SW480 (cell line): ENCODE measurements at places on chromosomes 3 and 15.

DNA sequence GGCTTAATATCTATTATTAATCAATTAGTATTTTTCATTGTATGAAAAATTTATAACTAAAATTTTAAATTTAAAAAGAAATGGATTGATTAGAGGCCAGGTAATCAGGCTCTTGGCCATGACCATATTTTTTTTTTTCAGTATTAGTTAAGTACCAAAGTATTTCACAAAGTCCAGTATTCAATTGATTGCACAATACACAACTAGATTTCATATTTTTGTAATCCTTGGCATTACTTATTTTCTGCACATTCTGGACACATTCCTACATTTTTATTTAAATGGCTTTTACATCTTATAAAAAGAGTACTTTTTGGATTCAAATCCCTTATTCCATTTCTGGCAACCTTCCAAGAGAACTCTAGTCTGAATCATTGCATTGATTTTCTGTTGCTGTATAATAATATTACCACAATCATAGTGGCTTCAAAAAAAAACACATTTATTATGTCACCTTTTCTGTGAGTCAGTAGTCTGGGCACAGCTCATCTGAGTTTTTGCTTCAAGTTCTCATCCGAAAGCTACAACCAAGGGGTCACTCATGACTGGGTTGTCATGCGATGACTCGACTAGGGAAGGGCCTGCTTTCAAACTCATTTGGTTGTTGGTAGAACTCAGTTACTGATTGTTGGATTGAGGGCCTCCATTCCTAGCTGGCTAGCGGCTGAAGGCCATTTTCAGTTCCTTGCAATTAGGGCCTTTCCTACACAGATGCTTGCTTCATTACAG is 90.7 kb downstream of the CNTN6 start:
- DNase-seq: no peak

DNA sequence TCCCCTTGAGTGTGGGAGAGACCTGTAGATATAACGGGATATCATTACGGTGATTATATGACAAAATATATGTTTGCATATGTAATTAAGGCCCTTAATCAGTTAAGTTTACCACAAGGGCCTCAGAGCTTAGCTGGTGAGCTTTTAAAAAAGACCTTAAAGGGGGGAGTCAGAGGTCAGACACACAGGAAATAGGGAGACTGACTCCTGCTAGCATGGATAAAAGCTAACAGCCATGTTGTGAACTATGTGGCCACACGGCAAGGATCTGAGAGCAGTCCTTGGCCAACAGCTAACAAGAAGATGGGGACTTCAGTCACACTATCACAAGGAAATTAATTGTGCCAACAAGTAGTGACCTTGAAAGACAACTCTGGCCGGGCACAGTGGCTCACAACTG is 3.1 kb downstream of the STAG1 start:
- no peak for DNase-seq

- no peak for DNase-seq
Measured at GRCh38 chr3:98734735-98735134, 28.4 kb upstream of the ST3GAL6 start.

GRCh38 chr3:137259701-137260100 is 301.9 kb downstream of the IL20RB start:
- no peak for DNase-seq

GRCh38 chr3:129824926-129825541 is 68.5 kb downstream of the TMCC1 start:
- DNase-seq: peak; percentile 56

- DNase-seq: no peak
Measured at GRCh38 chr3:79367066-79367465, 400.7 kb downstream of the ROBO1 start.

DNA sequence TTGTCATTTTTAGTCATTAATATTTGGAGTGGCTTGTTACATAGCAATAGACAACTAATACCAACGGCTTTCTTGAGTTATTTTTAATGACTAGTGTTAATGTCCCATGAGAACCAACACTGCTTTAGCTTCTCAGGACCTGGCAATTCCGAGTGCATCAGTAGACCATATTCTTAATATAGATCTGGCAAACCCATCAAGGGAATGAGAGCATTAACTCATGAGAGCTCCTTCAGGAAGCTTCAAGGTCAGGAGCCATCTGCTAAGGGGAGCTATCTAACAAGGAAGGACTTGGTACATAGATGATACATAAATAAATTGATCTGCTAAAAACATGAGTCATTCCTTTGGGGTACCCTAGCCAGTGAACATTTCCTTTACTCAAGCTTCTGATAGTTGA is 122.6 kb upstream of the EPHA3 start:
- no peak for DNase-seq

GRCh38 chr15:77525400-77525811 is 104.7 kb downstream of the HMG20A start:
- no peak for DNase-seq

DNA sequence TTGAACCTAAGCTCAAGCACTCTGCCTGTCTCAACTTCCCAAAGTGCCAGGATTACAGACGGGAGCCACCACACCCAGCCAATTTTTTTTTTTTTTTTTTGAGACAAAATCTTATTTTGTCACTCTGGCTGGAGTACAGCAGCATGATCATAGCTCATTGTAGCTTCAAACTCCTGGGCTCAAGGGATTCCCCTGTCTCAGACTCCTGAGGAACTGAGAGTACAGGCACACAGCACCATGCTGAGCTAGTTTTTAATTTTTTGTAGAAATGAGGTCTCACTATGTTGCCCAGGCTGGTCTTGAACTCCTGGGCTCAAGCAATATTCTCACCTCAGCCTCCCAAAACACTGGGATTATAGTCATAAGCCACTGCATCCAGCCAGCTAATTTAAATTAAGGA is 36.8 kb upstream of the SUCLG2 start:
- no peak for DNase-seq

DNA sequence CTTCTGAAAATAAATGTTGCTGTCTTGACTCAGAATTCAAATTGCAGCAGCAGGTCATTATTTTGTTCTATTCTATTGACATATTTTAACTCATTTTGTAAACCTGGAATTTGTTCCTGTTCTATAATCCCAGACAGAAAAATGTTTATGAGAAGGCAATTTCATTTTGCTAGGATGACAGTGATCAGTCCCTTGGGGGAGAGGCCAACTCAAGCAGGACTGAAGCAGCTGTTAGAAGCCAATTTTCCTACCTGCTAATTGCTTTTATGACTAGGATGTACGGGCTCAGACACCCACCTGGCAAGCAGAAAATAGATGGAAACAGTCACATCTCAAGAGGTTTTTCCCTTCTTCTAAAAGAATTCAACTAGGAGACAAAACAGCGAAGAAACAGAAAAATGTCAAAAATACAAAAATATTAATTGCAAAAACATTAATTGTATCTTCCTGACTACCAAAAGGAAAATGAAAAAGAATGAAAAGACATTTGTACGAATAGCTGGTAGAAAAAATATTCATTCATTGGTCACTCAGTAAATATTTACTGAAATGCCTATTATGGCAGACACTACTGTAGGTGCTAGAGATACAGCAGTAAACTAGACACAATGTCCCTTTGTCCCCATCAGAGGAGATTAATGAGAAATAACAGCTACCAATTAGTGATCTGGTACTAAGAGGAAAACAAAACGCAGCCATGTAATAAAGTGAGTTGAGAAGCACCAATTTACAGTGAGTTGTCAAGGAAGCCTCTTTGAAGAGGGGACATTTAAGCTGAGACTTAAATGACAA is 73.5 kb downstream of the PEAK1 start:
- DNase-seq: peak; percentile 8

DNA sequence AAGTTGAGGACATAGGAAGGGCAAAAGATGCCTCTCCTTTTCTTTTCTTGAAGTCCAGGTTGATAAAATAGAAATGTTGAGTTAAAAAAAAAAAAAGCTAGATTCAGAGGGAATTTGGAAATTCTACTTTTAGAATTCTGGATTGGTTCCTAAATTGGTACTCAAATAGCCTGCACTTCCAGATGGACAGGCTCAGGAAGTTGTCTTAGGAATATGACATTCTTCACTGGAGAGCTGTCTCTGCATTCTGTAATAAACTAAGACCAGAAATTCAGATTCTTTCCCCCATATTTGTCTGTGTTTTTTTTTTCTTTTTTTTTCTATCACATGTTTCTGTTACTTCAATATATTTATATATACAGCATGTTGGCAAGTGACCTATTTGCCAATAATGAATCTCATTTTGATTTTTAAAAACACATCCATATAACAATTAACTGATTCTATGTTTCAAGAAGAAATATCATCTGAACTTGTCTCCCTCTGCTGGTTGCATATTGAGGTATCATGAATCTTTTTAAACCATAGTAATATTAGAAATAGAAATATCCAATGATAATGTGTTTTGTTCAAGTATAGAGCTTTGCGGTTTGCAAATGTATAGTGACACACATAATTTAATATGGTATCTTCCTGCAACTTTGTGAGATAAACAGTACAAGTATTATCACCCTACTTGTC is 8.5 kb upstream of the LSAMP start:
- peak; percentile 4 for DNase-seq

DNA sequence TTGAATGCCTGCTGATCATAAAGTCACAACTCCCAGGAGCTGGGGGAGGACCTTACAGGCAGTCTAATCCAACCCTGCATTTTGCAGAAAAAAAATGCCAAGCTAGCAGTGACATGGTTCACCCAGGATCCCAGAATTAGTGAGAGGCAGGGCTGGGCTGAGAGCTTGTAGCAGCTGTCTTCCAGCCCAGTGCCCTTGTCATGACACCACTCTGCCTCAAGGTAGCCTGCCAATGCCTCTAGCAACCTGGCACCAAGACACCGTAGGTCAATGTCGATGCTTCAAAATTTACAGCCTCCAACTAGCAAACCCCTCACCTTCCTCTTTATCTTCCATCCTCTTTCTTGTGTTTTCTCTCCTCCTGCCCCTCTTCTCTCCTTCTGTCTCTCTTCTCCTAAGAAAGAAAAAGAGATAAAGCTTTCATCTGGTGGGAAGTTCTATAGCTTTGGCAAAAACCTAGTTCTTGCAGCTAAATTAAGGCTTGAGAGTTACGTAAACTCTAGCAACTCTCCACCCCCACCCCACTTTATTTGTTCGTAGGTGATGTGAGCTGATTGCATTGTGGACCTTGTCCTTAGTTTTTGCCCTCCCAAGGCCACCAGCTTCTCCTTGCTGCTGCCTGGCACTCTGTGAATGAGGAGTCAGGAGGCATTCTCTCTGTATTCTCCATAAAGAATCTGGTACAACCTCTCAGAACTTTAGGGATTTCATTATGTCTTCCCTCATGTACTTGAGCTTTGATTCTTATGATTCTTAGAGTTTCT is 18.3 kb upstream of the BFSP2 start:
- DNase-seq: no peak

DNA sequence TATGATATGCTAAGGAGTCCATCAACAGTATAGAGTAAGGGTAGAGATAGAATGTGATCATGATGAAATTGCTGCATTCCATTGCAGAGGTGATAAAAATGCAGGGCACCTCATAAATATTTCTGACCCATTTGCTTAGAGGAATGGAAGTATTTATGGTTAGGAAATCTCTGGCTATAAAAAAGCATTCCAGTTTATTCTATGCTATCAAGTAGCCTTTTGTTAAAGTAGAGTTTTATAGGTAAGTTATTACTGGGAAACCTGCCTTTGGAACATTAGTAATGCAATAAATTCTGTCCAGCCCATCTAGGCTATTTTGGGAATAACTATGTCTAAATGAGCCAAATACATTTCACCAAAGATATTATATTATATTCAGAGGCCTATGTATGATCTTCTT is 19.8 kb upstream of the STRIT1 start:
- peak; percentile 33 for DNase-seq

DNA sequence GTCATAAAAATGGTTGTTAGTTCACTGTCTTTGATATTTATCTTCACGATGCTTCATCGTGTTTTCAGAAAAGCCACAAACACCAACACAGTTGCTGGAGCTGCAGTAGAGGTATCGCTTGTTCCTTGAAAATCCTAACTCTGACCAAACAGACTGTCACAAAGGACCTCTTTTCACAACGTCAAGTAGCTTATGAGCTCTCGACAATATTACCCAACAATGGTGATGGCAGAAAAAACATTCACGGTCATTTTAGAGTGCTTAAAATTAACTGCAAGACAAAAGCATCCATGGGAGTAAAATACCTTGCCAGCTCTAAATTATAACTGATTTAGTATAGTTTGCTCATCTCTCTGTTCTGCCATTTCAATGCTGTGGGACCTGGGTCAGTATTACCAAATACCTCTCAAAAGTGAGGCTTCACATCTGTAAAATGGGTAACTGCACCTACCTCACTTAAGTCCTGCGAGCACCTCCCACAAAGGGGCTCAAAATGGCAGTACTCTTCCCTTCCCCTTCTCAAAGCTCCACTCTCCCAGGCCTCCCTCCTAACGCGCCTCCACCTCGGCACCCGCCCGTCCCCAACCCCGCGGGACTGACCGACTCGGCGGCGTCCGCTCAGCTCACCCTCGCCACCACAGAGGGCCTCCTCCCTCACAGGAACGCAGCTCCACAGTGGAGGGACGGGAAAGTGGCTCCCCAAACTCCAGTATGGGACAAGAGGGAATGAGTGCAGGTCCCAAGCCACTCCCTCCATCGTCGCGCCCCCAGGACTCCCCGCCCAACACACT is 546 bp downstream of the TRIM59 start:
- peak; percentile 50 for DNase-seq
